Stimulated activated CD4-positive, alpha-beta T cell treated with anti-CD3 and anti-CD28 coated beads, Interleukin-1b, Interleukin-23, amount 100 ng/mL, for 24 hours (primary cell): ENCODE measurements at places on chromosomes 7 and 10.

GRCh38 chr7:127789031-127789430 is 137.0 kb downstream of the SND1 start:
- no peak for DNase-seq

DNA sequence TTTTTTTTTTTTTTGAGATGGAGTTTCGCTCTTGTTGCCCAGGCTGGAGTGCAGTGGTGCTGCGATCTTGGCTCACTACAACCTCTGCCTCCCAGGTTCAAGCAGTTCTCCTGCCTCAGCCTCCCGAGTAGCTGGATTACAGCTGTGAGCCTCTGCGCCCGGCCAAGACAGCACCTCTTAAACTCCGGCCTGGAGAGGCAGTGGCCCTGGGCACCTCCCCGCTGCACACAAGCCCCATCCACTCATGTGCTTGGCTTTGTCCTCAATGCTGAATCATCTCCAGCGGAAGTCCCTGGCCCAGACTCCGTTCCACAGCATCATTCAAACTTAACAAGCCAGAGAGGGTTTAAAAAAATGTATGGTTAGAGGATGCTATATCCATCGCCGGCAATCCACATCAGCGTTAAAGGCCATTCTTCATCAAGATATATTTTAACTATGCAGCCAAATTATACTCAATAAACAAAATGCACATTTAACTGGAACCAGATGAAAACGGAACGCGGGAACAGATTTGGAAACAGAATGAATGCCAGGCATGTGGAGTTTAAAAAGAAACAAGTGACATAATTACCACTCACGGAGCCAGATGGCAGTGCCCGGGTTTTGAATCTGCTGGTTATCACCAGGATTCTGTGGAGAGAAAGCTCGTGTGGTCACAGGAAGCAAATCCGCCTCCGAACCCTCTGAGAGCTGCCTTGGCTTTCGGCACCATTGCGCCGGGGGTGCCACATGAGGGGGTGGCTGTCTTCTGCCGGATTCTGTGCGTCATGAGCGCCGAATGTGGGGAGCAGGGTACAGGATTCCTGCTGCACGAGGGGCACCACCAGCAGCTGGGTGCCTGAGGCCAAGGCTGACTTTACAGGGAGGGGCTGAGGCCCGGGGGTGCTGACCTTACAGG is 45.6 kb upstream of the CFAP46 start:
- DNase-seq: no peak

DNA sequence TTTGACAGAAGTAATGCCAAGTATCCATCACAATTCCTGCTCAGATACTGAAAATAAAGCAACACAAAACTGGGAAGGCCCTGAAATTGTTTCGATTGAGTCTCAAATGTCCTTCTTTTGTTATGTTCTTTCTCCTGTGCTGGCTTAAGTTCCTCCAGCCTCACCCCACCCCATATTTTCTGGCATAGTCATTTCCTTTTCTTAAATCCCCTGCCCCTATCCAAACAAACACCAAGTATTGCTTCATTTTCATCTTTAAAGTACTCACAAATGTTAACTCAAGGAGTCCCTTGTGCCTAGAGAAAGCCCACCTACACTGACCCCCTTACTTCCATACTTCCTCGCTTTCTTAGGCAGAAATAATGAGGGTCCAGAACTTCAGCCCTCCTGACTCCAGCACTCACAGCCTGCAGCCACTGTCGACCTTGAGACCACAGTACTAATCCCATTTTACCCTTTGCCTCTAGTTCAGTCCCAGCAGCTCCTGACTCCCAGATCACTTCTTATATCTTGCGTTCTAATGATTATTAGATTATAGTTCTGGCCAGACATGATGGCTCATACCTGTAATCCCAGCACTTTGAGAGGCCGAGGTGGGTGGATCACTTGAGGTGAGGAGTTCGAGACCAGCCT is 73.2 kb upstream of the ST8SIA6 start:
- no peak for DNase-seq

DNA sequence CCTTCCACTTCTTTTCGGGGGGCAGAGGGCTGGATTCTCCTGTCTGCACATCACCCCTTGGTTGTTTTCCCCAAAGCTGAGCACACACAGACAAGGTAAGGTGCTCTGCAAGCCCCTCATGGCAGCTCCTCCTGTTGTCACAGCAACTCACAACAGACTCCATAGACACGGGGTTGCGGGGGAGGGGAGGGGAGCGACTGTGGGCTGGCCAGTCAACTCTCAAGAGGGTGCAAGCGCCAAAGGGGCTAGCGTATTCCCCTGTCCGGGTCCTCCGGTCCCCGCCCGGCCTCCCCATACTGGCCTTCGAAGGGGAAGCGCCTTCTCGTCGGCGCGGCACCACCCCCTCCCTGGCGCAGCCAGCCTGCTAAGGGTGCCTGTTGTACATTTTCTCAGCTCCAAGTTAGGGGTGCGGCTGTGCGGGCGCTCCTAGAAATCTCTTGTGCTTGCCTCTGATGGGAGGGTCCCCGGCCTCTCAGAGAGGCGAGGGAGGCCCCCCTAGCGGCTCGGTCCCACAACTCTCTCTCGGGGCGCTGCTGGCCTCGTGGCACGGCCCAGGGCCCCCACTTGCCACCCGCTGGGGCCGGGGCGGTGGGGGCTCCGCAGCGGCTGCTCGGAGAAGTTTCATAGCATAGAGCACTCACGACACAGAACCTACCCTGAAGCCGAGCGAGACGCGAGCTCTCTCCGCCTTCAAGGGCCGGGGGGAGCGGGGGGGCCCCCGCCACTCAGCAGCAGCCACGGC is 498 bp downstream of the RHOBTB1 start:
- no peak for DNase-seq

DNA sequence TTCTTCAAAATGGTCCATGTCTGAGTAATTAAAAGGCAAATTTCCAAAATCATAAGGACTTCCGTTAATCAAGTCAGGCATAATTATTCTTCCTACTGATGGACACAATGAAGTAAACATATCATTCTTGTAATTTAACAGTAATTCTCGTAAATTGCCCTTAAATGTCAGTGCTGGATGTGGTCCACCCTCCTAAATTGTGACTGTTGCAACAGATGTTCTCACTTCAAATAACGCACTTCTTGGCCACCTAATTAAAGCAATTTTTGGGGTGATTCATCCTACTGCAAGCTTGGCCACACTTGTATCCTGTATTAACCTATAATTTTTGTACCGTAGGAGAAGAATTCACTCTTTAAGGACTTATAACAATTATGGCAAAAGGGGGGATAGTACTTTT is 1.9 kb downstream of the COL1A2 start:
- DNase-seq: no peak

- DNase-seq: no peak
Observed at GRCh38 chr7:154440651-154441050, 388.5 kb downstream of the DPP6 start.

- no peak for DNase-seq
Observed at GRCh38 chr10:35336921-35337823, 863 bp downstream of the CCNY start.

GRCh38 chr7:156954941-156955340 is 5.4 kb downstream of the NOM1 start:
- no peak for DNase-seq

DNA sequence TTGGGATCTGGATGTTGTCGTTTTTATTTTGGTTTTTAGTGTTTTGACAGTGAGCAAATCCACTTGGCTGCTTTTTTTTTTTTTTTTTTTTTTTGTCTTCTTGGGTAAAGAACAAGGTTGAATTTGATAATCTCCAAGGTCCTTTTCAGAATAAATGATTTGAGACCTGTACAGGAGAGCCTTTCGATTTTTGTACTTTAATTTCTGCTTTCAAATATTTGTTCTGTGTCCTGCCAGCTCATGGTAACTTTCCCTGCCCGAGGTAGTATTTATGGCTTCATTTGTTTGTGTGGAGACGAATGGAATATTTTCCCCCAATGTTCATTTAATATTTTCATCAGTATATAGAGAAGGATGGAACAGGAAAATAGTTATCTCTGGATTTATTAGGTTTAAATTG is 19.9 kb downstream of the WAC start:
- no peak for DNase-seq

DNA sequence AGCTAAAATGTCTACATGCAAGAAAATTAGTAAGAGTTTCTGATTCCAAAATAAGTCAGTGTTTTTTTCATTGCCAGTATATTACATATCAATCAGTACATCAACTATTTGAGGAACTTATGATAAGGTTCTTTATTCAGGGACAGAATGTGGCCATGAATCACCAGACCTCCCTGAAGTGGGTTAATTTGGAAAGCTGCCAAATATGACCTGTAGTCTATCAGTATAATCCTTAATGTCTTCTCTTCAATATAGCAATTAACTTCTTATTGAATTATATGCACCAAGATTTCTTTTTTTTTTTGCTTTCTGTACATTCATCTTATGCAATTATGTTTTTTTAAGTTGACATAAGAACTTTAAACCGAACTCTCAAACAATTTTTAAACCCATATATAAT is 714.5 kb upstream of the POT1 start:
- no peak for DNase-seq

DNA sequence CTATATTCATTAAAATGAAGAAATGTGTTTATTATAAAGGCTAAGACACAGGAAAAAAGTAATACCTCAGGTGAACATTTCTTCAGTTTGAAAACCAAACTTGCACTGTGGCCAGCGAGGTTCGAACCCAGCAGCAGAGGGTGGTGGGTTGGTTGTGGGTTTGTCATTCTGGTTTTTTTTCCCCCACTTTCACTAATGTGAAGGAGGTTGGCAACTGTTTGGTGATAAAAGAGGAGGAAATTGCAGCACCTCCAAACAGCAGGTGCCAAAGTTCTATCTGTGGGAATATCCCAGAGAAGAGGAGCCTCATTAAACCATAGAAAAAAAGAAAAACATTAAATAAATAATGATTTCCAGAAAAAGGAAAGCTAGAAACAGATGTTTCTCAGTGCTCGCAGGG is 36.6 kb upstream of the YAE1 start:
- DNase-seq: no peak

- no peak for DNase-seq
Observed at GRCh38 chr7:114953724-114954123, 31.8 kb downstream of the MDFIC start.

- no peak for DNase-seq
Observed at GRCh38 chr10:6786579-6787031, 206.5 kb upstream of the PRKCQ start.

- DNase-seq: no peak
Observed at GRCh38 chr10:22740180-22740579, 25.8 kb upstream of the PIP4K2A start.

DNA sequence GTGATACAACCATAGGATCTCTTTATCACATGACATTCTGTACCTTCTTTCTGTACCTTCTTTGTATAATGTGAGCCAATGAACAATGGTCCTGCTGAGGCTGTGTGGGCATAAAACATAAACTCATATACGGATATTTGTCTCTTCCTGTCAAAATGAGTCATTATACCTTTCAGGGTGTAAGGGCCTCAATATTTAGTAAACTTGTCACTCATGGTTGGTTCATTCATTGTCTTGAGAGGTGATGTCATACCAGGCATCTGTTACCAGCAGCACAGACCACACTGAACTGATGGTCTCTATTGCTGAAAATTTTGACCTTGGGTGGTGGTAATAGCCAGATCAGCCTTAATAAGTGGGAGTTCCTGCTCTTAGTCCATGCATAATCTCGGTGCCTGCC is 287.6 kb upstream of the TPK1 start:
- no peak for DNase-seq

DNA sequence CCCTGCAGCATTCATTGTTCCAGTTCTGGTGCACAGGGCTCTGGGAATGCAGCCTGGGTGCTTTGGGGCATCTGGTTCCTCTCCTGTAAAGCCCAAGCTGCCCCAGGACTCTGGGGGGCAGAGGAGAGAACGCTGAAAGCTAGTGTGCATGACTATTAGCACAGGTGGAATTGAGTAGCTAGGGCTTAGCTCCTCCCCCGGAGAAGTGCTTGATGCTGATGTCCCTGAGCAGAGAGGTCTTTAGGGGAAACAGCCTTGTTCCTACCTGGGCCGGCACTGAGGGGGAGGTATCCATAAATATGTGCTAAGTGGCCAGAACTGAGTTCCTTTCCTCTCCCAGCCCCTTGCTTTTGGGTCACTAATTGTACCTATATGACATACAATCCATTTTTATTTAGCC is 3.9 kb downstream of the ADCY1 start:
- no peak for DNase-seq

GRCh38 chr10:84478151-84478550 is 149.8 kb downstream of the CCSER2 start:
- DNase-seq: no peak

DNA sequence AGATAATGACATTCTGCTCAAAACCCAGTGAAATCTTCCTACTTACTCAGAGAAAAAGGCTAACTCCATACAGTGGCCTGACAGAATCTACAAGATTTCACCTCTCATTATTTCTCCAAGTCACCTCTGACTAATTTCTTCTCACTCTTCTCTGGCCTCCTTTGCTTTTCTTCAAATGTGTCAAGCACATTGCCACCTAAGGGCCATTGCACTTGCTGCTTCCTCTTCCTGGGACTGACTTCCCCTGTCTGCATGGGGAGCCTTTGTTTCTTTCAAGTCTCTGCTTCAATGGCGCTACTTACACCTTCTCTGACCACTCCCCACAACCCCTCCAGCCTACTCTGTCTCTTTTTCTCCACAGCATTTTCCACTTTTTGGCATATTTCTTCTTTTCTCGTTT is 36.0 kb downstream of the PRTFDC1 start:
- DNase-seq: no peak
